Kidney epithelial cell (primary cell): ENCODE measurements at places on chromosomes 7 and 10. TPM values are rescaled to one million over a fixed set of nuclear protein-coding genes. Genes with fewer than 3 reads are reported as not detected.

FAM25G gene
- 3.2 and 15.7 TPM in 2 replicates for total RNA-seq

ATAD1 gene
- total RNA-seq: 39.4 and 48.0 TPM in 2 replicates

SORCS1 gene
- 2.1 and 2.3 TPM in 2 replicates for total RNA-seq

UNCX gene
- 0.55 and 1.6 TPM in 2 replicates for total RNA-seq

MRPS17 gene
- 12.9 and 15.5 TPM in 2 replicates for total RNA-seq

HABP2 gene
- 0.07 and 0.08 TPM in 2 replicates for total RNA-seq

GNAI1 gene
- 17.7 and 21.6 TPM in 2 replicates for total RNA-seq

SEC24C gene
- 61.0 and 70.9 TPM in 2 replicates for total RNA-seq

OR2A42 gene
- total RNA-seq: 0.07 and 0.08 TPM in 2 replicates

ASL gene
- total RNA-seq: 51.1 and 71.7 TPM in 2 replicates

FAM200A gene
- 7.6 and 8.2 TPM in 2 replicates for total RNA-seq

SLC26A5 gene
- 0.07 TPM in 1 of 2 replicates, not detected in the other for total RNA-seq

ZNF25 gene
- total RNA-seq: 4.9 and 5.2 TPM in 2 replicates

MSS51 gene
- 0.54 and 0.55 TPM in 2 replicates for total RNA-seq

THSD7A gene
- total RNA-seq: 26.2 and 27.3 TPM in 2 replicates

FAM25C gene
- 7.0 and 36.4 TPM in 2 replicates for total RNA-seq

CLRN3 gene
- total RNA-seq: not detected in 2 replicates

MINDY4 gene
- total RNA-seq: 5.3 and 6.4 TPM in 2 replicates

TYW1B gene
- total RNA-seq: 8.4 and 8.7 TPM in 2 replicates

PGAM1 gene
- total RNA-seq: 350 and 356 TPM in 2 replicates

PDCD4 gene
- total RNA-seq: 17.1 and 35.7 TPM in 2 replicates

PDE6C gene
- total RNA-seq: not detected in 2 replicates

STK31 gene
- 0.58 and 0.89 TPM in 2 replicates for total RNA-seq

OGDHL gene
- 1.7 and 2.2 TPM in 2 replicates for total RNA-seq

HOXA9 gene
- total RNA-seq: 46.5 and 53.7 TPM in 2 replicates

CALML3 gene
- total RNA-seq: not detected in 2 replicates

HYAL4 gene
- not detected in 2 replicates for total RNA-seq

SH2B2 gene
- total RNA-seq: 10.0 and 11.4 TPM in 2 replicates

CCDC3 gene
- total RNA-seq: 0.14 and 0.17 TPM in 2 replicates

CCL24 gene
- not detected in 2 replicates for total RNA-seq

JAKMIP3 gene
- total RNA-seq: not detected in 2 replicates

PTF1A gene
- total RNA-seq: not detected in 2 replicates

PUS7 gene
- 16.6 and 18.2 TPM in 2 replicates for total RNA-seq

MGMT gene
- 36.1 and 37.5 TPM in 2 replicates for total RNA-seq

IDI2 gene
- 0.13 TPM in 1 of 2 replicates, not detected in the other for total RNA-seq

NUTM2B gene
- 2.0 TPM in 1 of 2 replicates, not detected in the other for total RNA-seq

LRRD1 gene
- not detected in 2 replicates for total RNA-seq

DPP6 gene
- 0.82 and 0.84 TPM in 2 replicates for total RNA-seq

ANKRD30A gene
- total RNA-seq: not detected in 2 replicates

SUFU gene
- 8.9 and 10.6 TPM in 2 replicates for total RNA-seq

USP54 gene
- 64.2 and 77.6 TPM in 2 replicates for total RNA-seq

C10orf62 gene
- total RNA-seq: not detected in 2 replicates

A1CF gene
- not detected in 2 replicates for total RNA-seq

ABCB4 gene
- total RNA-seq: 6.4 and 6.6 TPM in 2 replicates

TMEM130 gene
- total RNA-seq: 0.14 and 0.33 TPM in 2 replicates

AUTS2 gene
- total RNA-seq: 9.9 and 19.2 TPM in 2 replicates

PRSS58 gene
- not detected in 2 replicates for total RNA-seq

ELFN1 gene
- 0.55 and 0.71 TPM in 2 replicates for total RNA-seq

PNLIPRP3 gene
- not detected in 2 replicates for total RNA-seq

SOSTDC1 gene
- 0.08 TPM in 1 of 2 replicates, not detected in the other for total RNA-seq

ASIC3 gene
- total RNA-seq: 0.04 and 0.41 TPM in 2 replicates

TMEM106B gene
- 128 and 146 TPM in 2 replicates for total RNA-seq
